ENCODE measurements at places on chromosomes 5 and 9.

DNA sequence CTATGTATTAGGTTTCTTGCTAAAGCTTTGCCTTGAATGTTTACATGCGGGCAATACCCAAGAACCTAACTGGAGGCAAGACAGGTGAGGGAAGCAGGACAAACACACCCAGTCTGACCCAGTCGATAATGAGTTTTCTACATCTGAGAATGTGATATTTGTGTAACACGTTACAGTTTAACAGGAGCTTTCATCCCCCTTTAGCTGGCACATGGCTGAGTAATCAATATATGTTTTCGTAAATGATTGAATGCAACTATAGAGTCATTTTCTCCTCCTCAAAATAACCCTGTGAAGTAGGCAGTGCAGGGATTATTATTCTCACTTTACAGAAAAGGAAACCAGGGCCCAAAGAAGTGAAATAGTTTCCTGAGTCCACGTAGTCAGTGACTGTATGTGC lies 84.7 kb upstream of the HTR4 start:
- DNase-seq: no peak

- DNase-seq: no peak
Measured at GRCh38 chr5:88049737-88050136, 218.9 kb downstream of the TMEM161B start.

DNA sequence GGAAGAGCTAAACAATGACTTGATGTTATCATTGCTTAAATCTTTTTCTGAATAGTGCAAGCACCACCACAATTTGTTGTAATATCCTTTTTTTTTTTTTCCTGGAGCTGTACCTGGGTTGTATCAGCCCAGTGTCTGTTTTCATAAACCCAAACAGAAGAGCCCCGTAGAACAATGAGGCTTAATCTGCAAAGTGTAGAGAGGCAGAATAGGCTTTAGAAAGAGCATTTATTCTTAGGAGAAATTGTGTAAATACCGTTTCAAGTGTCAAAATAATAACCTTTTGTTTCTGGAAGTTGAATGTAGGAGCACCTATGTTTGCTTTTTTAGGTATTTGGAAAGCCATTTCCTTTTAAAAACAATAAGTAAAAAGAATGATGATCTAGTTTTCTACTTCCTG lies 26.4 kb downstream of the RGS7BP start:
- no peak for DNase-seq

DNA sequence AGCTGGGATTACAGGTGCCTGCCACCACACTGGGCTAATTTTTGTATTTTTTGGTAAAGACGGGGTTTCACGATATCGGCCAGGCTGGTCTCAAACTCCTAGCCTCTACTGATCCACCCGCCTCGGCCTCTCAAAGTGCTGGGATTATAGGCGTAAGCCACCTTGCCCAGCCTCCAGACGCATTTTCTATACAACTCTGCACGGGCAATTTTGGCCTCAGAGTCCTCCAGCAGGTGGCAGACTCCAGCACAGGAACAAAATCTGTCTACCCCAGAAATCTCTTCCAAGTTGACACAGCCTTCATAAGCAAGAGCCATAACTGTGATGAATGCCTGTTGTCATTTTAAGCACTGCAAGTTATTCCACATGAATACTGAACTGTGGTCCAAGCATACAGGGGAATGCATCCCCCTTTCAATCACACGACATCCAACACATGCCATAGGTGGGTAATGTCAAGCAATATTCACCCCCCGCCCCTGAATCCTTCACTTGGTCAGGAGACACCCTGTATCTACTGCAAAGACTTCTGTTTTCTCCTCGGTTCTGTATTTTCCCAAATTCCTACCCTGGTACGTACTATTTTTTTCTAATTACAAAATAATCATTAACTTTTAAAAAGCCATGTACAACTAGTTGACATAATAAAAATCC lies 50.8 kb downstream of the ALDH7A1 start:
- no peak for DNase-seq

GRCh38 chr9:133360400-133361393 lies 4.3 kb downstream of the SURF2 start:
- DNase-seq: no peak

DNA sequence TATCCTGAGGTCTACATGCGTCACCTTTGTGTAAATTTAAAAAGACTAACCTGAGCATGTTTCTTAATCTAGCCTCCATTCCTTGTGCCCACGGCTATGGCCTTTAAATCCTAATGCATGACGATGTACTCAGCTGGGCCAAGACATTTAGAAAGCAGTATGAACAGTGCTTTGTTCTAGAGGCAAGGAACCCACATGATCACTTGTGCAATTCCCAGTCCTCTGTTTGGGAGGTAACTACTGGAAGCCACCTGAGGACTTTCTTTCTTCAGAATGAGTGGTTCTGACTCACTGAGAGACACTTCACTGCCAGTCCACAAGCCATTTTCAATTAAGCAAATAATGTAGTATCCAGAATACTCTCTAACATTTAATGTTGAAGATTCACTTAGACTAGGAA lies 181.3 kb downstream of the RAB3C start:
- no peak for DNase-seq

GRCh38 chr5:141680751-141681201 lies 1.3 kb downstream of the ARAP3 start:
- DNase-seq: no peak

- no peak for DNase-seq
Measured at GRCh38 chr5:32018476-32019436, 155.4 kb downstream of the GOLPH3 start.

GRCh38 chr9:34034698-34035065 lies 14.0 kb downstream of the UBAP2 start:
- no peak for DNase-seq

DNA sequence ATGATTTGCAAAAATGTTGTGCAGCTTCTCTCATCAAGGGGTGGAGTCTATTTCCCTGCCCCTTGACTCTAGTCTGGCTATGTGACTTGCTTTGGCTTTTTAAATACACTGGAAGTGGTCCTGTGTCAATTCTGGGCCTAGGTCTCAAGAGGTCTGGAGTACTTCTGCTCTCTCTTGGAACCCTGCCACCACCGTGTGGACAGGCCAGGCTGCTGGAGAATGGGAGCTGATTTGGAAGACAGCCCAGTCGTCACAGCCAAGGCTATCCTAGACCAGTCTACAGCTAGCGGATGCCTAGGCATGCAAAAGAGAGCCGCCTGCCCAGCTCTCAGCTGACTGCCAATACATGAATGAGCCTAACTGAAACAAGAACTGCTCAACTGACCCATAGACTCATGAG lies 56.7 kb upstream of the CLINT1 start:
- no peak for DNase-seq

DNA sequence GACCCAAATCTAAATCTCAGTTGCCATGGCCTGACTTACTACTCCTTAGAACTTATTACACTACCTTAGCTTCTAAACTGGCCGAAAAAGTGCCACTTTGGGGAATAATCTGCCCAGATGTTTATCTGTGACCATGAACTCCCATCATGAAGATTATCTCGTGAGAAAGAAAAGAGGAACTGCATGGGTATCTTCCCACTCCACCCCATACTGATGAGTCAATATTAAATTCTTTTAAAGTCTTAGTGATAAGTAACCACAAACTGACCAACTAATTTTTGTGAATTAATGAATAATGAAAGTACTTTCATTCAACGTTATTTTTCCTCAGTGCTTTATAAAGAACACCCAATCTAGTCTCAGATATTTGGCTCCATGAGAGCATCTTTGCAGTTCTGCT lies 493.5 kb downstream of the EBF1 start:
- no peak for DNase-seq

GRCh38 chr9:6630502-6631206 lies 14.9 kb downstream of the GLDC start:
- no peak for DNase-seq

GRCh38 chr5:155996123-155996522 lies 330.8 kb upstream of the SGCD start:
- no peak for DNase-seq

- DNase-seq: no peak
Measured at GRCh38 chr9:135801070-135801469, 99.1 kb downstream of the KCNT1 start.

DNA sequence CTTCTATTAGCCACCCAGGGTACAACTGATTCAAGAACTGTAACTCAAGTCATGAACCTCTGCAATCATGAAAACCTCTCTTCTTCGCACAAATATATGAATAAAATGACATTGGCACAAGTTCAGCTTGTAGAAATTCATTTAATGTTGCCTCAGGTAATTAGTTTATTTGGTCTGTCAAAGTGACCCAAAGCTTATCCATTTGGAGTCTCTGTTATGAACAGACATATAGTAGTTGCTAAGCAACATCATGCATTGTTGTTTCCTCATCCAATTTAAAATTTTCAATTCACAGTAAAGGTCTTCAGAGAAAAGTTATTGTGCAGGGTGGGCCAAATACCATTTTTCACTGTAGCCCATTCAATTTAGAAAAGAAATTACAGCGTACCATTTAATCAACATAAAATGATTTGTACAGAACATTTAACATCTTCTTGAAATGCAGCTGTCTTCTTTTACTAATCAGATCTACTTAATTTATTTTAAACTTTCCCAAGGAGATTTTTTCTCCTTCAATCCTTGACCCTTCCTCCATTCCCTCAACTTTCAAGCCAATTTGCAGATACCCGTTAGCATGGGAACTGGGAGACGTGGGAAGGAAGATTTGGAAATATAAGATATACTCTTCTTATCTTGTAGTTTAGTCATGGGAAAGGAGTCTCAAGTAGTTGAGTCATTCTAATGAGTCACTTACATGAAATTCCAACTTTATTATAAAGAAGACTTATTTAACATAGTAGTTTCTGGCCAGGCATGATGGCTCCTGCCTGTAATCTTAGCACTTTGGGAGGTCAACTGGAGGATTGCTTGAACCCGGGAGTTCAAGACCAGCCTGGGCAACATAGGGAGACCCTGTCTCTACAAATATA lies 231.3 kb downstream of the ATPSCKMT start:
- DNase-seq: no peak

GRCh38 chr9:68825762-68826472 lies 120.9 kb downstream of the PIP5K1B start:
- no peak for DNase-seq

DNA sequence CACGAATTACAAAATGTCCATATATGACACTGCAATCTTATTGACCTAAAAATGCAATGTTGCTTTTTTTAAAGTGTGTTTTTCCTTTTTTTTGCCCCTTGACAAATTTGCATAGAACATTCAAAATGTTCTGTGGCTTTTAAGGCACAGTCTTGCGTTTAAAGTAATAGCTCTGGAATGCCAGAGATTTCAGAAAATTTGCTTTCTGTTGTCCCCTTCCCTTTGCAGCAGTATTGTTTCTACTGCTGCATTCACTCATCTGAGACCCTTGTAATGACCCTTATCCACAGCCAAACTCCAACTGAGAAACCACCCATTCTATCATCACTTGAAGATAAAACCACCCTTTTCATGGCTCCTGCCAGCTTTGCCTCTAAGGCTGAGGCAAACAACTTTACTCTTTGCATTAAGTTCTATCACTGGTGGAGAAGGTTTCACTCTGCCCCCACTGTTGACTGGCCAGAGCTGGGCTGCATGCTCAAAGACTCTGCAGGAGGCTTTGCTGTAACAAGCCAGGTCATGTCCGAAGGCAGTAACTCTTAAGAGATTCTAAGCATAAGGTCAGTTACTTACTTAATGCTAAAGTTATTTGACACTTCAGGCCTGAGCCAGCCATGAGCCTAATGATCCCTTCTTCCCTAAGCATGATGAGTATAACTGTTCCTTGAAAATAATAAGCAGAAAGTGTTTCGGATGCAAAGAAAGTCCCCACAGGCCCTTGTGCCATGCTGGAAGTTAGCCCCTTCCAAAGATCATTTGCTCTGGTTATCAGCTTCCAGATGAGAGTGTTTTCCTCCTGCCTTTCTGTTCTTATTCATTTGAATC lies 101.9 kb downstream of the CD180 start:
- DNase-seq: no peak

- no peak for DNase-seq
Measured at GRCh38 chr9:13175732-13176131, 103.8 kb downstream of the MPDZ start.

- peak; percentile 37 for DNase-seq
Measured at GRCh38 chr9:37408933-37409710, 13.4 kb upstream of the GRHPR start.

DNA sequence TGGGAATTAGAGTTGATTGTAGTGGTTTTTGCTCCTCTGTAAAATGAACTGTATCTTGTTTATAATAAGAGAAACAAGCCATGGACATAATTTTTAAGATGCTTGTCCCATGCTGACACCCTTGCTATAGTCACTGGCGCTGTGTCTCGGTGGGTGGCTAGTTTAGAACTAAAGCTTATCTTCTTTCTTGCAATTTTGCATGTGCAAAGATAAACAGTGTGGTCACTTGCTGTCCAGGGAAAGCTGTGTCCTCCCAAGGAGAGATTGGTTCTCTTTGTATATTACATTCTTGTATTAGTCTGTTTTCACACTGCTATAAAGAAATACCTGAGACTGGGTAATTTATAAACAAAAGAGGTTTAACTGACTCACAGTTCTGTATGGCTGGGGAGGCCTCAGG lies 143.8 kb downstream of the MELK start:
- no peak for DNase-seq
